ENCODE measurements at places on chromosomes 1 and 21. TPM values are rescaled to one million over a fixed set of nuclear protein-coding genes. Genes with fewer than 3 reads are reported as not detected.

OR2T29 gene
- not detected for total RNA-seq

SLAMF8 gene
- 0.36 TPM for total RNA-seq

RNU1-3 gene
- total RNA-seq: under 0.01 TPM

ATAD3C gene
- under 0.01 TPM for total RNA-seq
